Stimulated activated CD8-positive, alpha-beta memory T cell treated with anti-CD3 and anti-CD28 coated beads, Interleukin-4, amount 100 ng/mL, for 4 hours (primary cell): ENCODE measurements at places on chromosomes 4 and X.

DNA sequence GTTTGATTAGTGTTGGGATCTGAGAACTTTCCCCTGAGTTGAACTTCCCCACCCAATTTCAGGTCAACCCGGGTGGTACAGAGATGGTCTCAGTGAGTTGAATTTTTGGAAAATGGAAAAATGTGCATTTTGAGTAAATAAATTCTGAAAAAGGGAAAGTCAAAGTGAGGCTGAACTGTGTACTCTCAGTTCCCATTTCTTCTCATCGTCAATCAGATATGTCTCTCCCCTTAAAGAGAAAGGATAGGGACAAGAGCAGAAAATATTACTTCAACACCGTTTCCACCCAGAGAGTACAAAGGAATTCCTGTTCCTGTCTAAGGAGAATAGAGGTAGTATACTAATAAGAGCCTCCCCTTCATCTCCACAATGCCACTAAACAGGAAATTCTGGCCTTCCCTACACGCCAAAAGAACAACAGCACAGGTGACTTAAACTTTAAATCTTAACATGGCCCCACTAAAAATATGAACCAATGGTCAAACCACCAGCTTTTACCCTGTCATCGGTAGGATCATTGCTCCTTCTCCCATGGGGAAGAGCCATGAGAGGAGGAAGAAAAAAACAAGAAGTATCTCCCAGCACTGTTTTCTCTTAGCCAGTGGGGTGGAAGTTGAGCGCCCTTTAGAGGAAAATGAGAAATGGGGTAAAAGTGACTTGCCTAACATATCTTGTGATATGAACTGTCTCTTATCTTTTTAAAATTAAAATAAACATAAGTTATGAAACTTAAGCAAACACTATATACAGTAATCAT lies 30.3 kb downstream of the BMP3 start:
- no peak for DNase-seq

- DNase-seq: peak; percentile 88
Observed at GRCh38 chr4:140152013-140152703, 1.8 kb downstream of the MAML3 start.

- DNase-seq: no peak
Observed at GRCh38 chr4:87086143-87086805, 134.1 kb downstream of the KLHL8 start.

- DNase-seq: no peak
Observed at GRCh38 chr4:101356928-101357327, 9.6 kb upstream of the PPP3CA start.

DNA sequence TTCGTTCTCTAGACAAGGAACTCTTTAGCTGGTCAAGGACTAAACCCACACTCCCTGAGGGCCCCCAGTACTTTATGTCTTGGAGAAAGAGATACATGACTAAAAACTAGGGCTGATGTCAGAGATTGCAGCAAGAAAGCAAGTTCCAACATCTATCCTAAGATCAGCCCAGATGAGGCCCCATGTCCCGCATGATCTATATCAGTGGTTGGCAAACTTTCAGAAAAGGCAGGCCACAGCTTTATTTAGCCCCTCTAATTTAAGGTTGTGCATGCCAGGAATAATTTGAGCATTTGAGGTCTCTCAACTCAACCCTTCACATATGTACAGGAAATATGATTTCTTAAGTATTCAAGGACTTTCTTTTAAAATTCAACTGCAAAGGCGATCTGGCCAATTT lies 44.1 kb upstream of the FRMD7 start:
- DNase-seq: no peak

DNA sequence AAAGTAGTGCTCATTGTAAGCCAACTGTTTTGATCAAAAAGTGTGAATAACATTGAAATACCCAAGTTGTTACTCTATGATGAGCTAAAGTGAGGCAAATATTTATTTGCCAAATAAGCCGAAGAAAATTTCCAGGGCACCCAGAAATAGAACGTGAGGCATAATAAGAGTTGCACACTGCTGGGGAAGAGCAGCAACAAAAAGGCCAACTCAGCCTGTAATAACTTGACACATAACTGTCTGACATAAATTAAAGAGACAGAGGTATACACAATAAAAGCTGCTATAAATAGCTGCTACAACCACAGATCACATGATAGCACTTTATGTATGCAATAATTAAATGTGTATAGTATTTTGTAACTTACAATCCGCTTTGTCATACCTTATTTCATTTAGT lies 2.0 kb upstream of the ABCB7 start:
- no peak for DNase-seq

GRCh38 chr4:41541687-41542094 lies 3.7 kb downstream of the LIMCH1 start:
- no peak for DNase-seq

GRCh38 chr4:152168987-152169616 lies 366.8 kb downstream of the FBXW7 start:
- no peak for DNase-seq

DNA sequence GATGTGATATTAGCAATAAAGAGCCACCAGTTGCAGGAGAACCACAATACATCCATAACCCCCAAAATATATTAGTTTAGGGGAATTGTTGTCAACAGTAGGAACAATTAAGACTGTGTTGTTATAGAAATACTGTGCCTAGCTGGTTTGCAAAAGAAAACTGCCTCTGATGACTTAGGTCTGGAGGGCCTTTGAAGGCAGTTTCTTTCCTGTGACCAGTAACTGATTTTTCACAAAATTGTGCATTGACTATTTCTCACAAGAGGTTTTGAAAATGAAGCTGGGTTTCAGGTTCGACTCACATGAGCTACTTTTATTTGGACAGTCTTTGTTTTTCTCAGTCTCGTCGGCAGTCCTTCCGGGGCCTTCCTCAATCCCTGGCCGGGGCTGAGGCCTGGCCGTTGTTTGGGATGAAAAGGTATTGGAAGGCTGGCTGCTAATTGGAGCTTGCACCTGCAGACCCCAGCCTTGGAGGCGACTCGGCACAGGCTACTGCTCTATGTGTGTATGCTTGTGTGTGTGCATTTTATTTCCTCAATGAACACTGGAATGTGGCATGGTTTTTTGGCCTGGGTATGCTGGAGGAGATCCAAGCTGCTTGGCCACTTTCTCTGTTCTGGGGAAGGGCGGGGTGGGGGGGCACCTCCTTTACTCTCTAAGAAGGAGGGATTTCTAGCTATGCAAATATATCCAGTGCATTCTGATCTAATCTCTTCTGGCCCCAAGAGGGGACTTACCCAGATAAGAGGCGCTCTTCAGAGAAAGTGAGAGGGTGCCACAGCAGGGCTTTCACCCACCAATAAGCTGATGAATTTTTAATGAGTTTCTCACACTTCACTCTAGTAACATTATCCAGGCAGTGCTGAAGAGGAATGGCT lies 49.5 kb upstream of the LNX1 start:
- no peak for DNase-seq

GRCh38 chrX:66676413-66676812 lies 37.5 kb upstream of the EDA2R start:
- DNase-seq: no peak

DNA sequence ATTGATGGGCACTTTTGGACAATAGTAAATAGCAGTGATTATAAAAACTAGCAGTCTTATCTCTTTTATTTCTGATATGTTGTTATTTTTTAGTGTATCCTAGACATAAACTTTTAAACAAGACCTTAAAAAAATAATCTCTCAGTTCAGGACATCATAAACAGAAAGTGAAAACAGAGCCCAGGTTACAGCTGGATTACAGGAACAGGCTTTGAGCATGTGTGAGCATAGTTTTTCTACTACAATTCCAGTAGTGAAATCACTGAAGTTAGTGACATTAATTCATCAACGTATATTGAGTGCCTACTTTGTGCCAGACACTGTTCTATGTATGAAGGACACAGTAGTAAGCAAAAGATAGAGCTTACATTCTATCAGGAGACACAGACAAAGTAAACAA lies 16.9 kb downstream of the TRIM75 start:
- DNase-seq: no peak

DNA sequence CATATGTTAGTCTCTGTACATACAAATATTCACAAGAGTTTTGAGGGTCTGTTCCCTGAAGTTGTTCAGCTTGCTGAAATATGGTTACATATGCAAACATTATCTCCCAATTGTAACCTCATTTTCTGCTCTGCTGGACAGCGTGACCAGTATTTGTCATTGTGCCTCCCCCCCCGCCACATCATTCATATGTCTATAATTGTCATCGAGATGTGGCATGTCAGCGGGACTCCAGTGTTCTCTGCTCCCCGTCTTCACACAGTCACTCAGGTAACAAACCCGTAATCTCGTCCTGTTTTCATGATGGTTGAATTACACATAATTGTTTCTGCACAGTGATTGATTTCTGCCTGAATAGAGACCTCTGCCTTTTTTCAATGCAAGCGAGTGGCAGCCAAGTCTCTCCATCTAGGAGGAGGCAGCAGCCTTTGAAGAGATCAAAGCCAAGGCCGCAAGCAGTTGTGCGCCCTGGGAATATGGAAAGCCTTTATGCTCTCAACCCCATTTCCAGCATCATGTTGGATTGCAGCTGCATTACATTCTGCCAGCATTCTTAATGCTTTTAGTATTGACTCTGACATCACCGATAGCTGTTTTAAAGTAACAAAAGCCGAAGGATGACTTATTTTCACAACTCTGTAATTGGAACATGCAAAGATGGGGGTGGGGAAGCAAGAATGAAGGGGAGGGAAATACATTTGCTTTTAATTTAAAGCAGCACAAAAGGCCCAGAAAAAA lies 27.4 kb downstream of the LEF1 start:
- DNase-seq: no peak

- DNase-seq: no peak
Observed at GRCh38 chrX:143378851-143379250, 138.4 kb downstream of the SPANXN3 start.

DNA sequence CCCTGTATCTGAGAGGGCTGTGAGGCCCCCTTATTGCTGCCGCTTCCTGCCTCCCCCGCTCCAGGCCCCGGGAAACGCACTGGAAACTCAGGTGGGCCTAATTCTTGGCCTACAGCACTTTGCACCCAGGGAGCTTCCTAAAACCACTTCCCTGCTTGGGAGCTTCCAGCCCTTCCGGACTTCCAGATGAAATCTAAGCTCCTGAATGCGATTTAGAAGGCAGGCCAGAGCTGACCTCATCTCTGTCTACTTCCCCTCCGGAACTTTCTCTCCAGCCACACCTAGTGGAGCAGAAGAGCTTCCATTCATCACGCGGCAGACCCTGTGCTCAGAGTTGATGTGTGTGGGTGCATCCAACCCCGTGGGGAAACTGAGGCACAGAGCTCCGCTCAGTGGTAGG lies 84.2 kb downstream of the SORCS2 start:
- no peak for DNase-seq

DNA sequence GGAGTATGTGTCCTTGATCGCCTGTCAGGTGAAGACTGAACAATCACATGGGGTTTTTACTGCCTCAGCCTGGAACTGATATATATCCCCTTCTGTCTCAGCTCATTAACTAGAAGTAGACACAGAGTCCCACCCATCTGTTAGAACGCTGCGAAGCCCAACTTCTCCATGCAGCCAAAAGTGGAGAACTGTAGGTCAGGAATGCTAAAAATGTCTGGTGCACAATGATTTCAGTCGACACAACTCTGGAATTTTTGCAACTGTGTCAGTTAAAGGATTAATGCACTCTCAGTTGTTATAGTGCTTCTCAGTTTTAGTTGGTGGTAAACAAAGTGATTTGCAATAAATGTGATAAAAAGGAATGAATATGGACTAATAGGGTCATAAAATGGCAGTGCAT lies 287.2 kb downstream of the INPP4B start:
- no peak for DNase-seq

GRCh38 chrX:9604111-9604907 lies 139.5 kb downstream of the TBL1X start:
- no peak for DNase-seq

DNA sequence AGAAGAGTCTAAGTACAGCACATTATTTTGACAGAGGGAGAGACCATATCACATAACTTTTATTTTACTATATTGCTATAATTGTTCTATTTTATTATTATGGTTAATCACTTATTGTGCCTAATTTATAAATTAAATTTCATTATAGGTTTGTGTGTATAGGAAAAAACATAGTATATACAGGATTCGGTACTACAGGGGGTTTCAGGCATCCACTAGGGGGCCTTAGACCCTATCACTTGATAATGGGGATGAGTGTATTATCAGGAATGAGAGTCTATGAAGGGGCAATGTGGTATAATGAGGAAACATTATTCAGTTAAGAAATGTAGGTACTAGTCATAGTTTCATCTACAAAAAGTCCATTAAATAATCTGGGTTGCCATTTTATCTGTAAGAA lies 833.1 kb downstream of the C4orf33 start:
- no peak for DNase-seq

DNA sequence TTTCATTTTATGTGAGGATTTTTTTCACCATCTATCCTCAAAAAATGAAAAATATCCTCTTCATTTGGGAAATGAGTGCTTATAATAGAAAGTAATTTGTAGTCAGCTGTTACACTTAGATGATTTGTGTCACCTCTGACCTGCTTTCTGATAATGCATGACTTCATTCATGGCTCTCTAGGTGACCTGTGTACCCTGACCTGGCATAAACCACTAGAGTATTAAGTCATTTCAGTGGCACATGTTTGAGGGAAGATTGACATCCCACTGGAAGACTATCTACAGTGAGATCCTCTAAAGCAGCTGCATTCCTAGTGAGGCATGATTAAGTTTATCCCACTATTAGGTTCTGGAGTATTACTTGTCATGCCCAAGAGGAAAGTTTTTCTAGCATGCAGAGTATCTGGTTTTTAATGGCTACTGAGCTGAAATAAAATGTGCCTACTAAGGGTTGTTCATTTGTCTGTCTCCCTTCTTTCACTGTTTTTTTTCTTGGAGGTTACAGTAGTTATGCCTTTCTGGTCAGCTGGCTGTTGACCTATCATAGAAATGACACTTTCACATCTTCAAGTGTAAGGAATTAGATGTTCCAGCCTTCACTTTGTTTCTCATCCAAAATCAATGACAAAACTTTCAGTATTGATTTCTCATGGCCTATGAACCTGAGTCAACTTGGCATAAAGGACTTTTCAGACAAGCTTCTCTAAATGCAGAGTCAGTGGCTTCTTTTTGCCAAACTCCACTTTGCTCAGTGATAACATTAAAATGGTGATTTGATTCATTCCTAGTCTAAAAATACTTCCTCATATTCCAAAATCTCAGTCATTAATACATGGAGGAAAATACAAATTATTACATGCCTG lies 33.1 kb downstream of the TET2 start:
- no peak for DNase-seq
